ENCODE measurements at places on chromosomes 16 and 17. TPM values are rescaled to one million over a fixed set of nuclear protein-coding genes. Genes with fewer than 3 reads are reported as not detected.

The C17orf50 gene
- not detected for total RNA-seq

The ELP5 gene
- 57.5 TPM for total RNA-seq

DNA sequence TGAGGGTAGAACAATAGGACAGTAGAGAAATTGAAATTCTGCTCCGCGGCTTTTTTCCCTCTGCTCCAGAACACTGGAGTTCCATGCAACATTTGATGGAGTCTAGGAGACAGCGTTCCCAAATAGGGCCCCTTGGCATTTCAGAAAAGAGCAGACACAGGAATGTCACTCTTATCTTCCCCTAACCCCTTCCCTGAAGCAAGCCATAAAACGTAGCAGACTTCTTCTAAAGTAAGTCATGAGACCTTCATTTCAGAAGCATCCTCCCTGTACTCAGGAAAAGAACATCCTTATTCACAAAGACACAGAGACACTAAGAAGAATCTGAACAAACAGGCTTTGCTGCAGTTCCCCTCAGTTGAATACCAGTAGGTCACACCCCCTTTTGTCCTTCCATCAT lies 296.1 kb upstream of the SOX9 start:
- DNase-seq = no peak

DNA sequence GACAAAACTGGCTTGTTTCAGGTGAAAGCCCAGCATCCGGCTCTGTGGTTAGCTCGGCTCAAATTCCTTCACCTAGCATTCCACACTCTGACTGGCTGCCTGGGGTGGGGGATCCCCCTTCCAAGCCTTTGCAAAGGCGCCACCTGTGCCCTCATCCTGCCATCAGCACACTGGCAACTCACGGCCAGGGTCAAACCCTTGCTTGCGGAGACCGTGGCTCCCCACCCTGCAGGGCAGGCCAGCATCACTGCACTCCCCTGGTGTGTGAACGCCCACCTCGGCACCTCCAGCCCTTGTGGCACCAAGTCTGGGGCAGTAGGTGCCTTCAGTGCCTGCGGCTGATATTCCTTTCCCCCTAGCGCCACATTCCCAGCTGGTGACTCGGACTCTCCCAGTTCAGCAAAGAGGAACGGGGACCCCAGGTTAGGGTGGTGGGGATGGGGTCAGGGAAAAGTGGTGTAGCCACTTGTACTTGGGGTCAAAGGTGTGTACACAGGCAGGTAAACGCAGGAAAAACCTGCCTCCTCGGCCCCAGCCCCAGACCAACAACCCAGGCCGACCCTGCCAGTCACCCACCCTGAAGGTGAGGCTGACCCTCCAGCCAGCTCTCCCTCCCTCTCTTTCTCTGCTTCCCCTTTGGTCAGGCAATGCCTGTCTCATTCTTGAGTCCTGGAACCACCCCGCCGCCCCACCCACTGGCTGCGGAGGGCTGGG lies 1.1 kb downstream of the FLII start:
- peak; percentile 87 for DNase-seq

DNA sequence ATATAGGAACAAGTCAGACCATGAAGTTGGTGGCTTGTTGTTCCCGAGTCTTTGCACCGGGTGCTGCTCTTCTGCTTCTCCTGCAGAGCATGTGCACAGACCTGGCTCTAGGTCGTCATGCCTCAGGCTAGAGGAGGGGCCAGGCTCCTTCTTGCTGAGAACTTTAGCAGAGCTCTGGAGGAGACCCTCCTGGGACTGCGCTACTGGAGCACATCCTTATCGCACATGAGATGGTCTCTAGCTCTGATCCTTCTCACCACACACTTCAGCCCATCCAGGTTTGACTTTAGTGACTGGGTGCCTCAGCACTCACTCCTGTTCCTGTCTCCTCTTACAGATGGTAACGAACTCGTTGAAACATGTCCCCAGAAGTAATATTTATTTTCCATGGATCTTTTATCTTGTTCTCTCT lies 14.9 kb downstream of the FOXK2 start:
- DNase-seq = no peak

GRCh38 chr17:34609210-34609609 lies 29.8 kb downstream of the TMEM132E start:
- no peak for DNase-seq

DNA sequence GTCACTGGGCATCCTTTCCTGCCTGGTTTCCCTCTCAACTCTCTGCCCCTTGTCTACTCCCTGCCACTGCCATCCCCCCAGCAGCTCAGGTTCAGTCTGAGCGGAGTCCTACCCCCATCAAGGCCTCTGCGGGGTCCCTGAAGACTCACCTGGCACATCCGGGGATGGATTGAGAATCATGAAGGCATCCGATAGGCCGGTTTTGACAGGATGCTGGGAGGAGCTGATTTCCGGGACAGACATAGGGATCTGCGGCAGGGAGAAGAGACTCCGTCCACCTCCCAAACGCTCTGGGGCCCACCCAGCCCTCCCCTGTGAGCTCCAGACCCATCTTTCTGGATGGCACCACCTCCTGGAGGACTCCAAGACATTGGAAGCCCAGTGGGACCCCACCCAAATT lies 45.7 kb downstream of the PLXDC1 start:
- DNase-seq = no peak

The CDT1 gene
- 0.46 TPM for total RNA-seq

DNA sequence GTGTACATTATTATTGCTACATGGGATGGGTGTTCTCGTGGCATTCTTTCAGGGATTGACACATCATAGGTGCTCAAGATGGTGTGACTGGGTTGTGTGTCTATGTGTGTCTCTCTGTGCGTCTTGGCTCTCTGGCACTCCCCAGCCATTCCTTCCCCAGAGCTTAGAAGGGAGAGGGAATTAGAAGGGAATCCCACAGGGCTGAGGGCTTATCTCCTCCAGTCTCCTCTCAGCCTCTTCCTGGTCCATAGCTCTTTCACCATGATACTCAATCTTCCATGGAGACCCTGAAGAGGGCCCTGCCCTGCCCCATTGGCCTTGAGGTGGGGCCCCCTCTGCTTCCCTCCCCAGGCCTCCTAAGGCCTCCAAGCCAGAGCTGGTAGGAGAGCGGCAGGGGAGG lies 52.0 kb downstream of the MRM1 start:
- no peak for DNase-seq

The ITGB3 gene
- total RNA-seq = 5.7 TPM

The NSRP1 gene
- 35.7 TPM for total RNA-seq

DNA sequence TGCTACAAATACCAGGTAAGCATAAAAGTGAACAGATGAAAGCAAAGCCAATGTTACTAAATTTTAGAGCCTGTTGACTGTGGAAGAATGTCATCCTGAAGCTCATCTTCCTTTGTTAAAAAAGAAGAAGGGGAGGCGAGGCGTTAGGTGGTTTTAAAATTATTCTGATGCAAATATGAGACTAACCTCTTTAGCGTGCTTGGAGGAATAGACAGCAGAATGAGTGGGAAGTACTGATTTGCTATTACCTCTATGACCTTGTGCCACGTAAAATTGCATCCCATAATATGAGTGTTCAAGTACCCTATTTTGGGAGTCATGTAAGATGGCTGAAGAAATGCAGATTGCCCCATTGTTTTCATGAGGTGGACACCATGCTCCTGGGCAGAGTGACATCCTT lies 95.7 kb downstream of the ELAC2 start:
- DNase-seq = no peak

DNA sequence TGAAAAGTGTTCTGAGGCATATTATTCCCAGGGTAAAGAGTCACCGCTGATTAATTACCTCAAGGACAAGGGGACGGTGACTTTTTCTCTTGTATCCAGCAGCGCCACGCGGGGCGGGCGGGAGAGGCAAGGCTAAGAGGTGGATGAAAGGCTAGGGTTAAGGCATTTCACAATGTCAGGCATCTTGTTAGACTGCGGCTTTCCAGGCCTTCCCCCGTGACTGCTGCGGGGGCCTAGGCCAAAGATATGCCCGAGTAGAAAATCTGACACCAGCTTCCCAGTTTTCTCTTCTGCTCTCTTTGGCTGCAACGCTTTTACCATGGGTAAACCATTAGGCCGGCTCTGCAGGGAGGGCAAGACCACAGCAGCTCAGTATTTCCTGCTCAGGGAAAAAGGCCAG lies 698.2 kb downstream of the MAF start:
- DNase-seq = no peak

The ZNF469 gene
- 1.5 TPM for total RNA-seq

GRCh38 chr17:57106107-57106835 lies 21.2 kb downstream of the AKAP1 start:
- DNase-seq = no peak

DNA sequence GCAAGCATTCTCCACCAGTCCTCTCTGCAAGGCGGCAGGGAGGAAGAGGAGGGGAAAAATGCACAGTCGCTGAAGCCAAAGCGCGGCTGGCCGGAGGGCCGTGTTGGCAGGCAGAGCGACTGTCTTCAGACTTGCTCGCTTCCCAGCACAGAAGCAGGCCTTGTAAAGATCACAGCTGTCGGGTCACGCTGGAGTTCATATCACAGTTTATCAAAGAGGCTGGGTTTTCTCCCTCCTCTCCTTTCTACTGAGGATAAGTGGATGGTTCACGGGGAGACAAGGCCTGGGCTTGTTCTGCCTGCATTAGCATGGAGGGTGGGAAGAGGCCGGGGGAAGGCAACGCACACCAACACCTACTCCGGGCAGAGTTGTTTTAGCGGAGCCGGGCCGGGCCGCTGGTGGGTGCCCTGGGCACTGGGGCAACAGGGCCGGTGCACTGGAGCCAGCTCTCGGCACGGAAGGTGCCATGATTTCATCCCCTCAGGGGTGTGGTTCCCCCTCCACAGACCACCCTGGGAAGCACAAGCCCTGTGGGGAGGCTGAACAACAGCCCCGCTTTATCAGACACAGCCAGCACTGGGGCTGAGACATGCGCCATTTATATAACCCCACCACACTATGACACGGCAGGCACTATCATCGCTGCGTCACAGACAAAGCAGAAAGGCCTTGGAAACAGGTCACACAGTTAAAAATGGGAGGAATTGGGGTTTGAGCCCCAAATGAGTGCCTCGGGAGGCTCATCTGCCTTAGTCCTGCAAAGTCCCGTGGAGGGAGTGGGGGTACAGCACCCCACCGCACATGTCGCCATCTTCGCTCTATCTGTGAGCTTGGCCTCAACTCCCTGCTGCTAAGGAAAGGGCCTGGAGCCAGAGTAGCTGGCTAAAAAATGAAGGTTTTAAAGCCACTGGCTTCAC lies 40.3 kb upstream of the MTSS2 start:
- DNase-seq = no peak

Measured in cardiac septum (tissue), 1 donor.